ENCODE measurements at places on chromosomes 7 and 10.

DNA sequence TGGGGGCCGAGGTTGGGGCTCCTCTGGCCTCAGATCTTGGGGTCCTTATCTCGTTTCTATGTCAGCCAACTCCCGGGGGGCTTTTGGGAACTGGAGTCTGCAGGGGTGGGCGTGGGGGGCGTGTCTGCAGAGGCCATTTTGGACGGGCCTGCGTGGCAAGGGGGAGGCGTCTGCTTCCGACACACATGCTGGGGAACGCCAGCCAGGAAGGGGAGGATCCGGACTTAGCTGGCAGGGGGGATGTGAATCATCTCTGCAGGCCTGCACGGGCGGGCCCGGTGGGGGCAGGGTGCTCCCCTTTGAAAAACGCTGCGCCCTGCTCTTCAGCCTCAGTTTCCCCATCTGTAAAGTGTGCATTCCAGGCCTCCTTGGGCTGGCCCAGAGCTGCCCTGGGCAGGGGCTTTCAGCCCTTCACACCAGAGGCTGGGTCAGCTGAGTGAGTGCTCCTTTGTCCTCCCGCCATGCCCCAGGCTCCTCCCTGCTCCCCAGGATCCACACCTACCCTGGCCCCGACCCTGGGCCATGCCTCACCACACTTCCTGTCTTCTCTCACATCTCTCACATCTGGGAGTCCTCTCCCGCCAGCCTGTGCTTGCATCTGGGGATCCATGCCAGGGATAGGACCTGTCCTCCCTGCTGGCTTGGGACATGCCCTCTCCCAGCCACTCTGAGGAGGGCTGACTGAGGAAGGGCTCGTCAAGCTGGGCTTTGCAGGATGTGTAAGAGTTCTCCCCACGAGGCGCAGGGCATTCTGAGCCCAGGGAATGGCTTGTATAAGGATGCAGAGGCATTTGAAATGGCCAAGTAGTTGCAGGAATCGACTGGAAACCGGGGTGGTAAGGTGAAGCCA, 172.6 kb upstream of the TNRC18 start:
- no peak for DNase-seq

- DNase-seq = no peak
Measured at GRCh38 chr10:13853854-13854253, 267.1 kb downstream of the PRPF18 start.

- no peak for DNase-seq
Measured at GRCh38 chr7:17441557-17441956, 143.1 kb downstream of the AHR start.

- no peak for DNase-seq
Measured at GRCh38 chr7:132114411-132114810, 461.9 kb downstream of the PLXNA4 start.

All from cortex of kidney (tissue), 1 donor.